ENCODE measurements at places on chromosomes 2 and 18.

DNA sequence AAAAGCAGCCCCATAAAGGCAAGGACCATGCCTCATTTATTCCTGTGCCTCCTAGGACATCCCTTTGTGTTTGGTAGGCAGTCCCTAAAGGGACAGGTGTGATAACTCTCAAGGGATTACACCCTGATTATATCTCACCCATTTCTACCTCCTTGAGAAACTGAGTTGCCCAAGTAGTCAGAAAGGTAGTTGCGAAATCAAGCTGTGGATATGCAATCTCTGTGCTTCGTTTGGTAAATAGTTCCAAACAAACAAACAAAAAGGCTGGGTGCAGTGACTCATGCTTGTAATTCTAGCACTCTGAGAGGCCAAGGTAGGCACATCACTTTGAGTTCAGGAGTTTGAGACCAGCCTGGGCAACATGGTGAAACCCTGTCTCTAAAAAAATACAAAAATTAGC, 100.2 kb upstream of the ARL5A start:
- no peak for DNase-seq

DNA sequence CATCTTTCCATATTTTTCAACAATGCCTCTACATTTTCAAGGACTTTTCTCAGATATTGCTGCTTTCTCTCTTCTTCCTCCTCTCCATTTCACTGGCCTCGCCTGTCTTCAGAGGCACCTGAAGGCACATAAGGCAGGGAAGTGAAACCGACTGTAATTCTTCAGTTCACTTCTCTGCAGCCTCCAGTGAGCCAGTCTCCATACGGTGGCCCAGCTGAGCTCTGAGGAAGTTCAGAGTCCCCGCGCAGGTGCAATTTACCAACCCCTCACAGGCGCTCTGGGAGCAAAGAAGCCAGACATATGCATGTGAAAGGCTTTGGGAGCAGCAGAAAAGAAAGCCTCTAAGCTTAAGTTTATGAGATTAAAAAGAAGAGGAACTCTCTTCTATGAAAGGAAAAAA, 12.4 kb downstream of the KLHL14 start:
- DNase-seq: no peak

- no peak for DNase-seq
Observed at GRCh38 chr2:238339395-238339780, 19.1 kb downstream of the TRAF3IP1 start.

GRCh38 chr2:96969321-96969720, 17.1 kb downstream of the FAM178B start:
- DNase-seq: no peak

- no peak for DNase-seq
Observed at GRCh38 chr2:19363474-19363778, 5.0 kb upstream of the OSR1 start.

DNA sequence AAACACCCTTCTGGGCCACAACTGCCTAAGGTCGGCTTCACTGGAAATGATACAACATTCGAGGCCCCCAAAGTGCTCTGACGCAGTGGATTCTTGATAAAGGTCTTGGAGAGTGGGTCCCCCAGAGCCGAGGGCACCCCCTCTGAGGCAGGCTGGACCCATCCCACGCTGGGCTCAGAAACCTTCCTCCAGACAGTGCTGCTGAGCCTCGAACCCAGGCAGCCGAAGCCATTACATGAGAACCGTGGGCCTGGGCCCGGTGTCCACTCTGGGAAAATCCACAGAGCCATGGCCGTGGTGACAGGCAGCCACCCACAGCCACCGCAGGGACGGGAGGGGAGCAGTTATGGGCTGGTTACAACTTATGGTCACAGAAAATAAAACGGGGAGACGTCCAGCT, 81.4 kb upstream of the ID2 start:
- no peak for DNase-seq

GRCh38 chr2:15982285-15983044, 42.1 kb downstream of the MYCN start:
- DNase-seq: no peak

- DNase-seq: no peak
Observed at GRCh38 chr18:2540575-2540974, 30.7 kb downstream of the METTL4 start.

- no peak for DNase-seq
Observed at GRCh38 chr18:21672521-21673267, 31.9 kb downstream of the ABHD3 start.

GRCh38 chr2:150856596-150857281, 369.3 kb upstream of the RND3 start:
- no peak for DNase-seq

DNA sequence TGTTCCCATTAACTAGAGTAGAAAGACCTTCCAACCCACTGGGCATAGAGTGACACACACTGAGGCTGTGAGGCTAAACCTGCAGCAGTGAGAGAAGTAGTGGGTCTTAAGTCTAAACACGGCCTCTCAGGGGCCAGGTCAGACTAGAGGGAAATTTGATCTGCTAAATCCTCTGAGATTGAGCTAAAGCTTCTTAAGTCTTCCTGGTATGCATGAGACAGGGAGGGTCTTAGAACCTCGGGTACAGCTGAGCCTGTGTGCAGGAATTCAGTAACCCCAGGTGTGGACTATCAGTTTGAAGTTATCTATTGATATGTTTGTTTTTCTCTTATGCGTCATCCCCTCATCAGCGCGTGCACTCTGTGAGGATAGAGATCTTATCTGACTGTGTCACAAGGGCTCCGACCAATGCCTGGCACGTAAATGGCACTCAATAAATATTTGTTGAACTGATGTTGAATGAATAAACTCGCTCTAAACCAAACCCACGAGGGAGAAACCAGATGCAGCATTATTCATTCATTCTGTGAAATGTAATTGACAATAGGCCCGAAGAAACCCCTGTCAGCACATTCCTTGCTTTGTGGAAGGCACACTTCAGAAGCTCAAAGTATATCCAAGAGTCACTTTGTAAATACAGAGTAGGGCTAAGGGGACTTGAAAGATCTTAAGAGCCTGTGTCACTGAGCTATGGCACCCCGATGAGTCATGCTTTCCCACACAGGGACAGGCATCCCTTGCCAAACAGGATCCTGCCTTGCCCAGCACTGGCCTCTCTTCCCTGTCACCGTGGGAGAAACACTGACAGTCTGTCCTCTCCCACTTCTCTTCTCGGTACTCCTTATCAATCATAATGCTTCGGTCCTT, 21.7 kb upstream of the RAB10 start:
- no peak for DNase-seq

DNA sequence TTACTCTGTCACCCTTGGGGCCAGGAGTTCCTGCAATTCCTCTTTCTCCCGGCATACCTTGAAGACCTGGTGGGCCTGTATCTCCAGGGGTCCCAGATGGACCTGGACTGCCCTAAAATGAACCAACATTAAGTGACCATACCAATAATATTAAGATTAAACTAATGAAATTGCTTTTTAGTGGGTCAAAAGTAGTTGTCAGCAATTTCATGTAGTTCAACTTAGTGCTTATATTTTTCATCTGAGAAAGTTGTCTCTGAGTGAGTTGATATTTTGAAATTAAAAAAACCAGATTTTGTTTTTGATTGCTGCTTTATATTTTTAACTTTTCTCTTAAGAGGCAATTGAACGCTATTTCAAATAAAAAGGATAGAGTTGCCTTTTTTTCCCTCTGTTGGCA, 83.1 kb downstream of the COL3A1 start:
- no peak for DNase-seq

DNA sequence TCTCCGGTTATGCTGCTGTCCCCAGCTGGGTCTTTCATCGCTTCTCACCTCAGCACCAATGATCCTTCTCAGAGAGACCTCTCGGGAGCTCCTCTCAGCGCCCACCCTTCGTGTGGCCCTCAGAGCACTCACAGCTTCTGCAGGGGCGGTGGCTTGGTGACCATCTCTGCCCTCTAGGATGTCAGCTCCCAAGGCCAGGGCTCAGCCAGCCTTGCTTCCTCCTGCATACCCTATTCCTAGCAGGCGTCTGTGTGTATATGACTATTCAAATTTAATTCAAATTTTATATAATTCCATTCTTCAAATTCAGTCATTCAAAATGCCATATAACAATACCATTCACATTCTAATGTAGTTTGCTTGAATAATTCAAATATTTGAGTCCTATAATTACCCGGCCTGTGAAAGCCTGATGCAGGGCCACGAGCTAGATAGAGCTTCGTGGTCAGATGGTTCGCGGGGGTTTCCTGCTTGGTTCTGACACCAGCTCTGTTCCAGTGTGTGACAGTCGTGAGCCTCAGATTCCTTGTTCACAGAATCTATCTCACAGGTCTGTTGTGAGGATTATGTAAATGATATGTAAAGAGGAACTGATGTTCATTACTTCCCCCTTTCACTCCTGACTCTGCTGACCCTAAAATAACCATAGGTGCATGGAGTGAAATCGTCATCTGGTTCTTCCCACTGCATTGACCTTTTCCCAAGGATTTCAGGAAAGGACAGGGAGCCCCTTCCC, 94.0 kb upstream of the CNGA3 start:
- DNase-seq: no peak

DNA sequence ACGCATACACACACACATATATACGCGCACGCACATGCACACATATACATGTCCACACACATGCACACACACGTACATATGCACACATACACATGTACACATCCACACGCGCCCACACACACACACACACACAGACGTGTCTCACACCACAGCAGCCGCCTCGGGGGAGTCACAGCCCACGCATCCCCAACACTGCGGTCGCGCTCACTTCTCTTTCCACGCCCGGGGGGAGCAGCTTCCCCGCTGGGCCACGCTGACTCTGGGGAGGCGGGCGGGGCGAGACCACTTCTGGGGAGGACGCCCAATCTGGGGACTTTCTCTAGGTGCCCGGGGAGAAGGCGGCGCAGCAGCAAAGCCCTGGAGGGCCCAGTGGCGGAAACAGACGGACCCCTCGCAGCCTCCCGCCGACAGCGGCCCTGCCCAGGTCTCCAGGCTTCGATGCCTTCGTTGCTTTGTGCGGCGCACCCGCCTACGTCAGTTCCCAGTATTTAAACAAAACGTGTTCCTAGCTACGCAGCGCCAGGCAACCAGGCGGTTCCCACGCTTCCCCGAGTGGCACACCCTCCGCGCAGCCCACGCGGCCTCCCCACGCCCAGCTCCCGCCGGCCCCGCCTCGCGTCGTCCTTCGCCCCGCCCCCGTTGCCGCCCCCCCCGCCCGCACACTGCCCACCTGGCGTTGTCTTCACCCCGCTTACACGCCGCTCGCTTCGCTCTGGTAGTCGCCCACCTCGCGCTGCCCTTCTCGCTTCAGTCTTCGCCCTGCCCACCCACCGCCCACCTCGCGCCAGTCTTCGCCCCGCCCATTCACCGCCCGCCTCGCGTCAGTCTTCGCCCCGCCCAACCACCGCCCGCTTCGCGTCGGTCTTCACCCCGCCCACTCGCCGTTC, 810 bp upstream of the RBFA start:
- DNase-seq: peak; percentile 80

- no peak for DNase-seq
Observed at GRCh38 chr2:120294008-120294340, 41.3 kb downstream of the RALB start.

GRCh38 chr2:25368660-25369059, 26.9 kb upstream of the DNMT3A start:
- DNase-seq: no peak

GRCh38 chr2:47602996-47603395, 179.9 kb upstream of the MSH6 start:
- no peak for DNase-seq

- no peak for DNase-seq
Observed at GRCh38 chr2:158502974-158503373, 46.2 kb downstream of the PKP4 start.

DNA sequence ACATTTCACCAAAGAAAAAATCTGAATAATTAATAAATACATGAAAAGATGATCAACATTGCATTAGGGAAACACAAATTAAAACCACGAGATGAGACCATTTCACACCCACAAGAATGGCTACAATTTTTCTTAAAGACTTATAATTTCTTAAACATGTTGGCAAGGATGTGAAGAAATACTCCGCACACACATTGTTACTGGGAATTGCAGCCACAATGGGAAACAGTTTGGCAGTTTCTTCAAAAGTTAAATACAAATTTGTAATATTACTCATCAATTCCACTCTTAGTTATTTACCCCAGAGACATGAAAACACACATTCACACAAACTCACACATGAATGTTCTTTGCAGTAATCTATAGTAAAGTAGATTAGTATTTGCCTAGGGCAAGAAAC, 363.3 kb upstream of the SMIM21 start:
- DNase-seq: no peak

GRCh38 chr2:172215172-172215935, 112.7 kb upstream of the DLX2 start:
- no peak for DNase-seq

GRCh38 chr18:52325997-52326396, 14.0 kb upstream of the DCC start:
- no peak for DNase-seq

DNA sequence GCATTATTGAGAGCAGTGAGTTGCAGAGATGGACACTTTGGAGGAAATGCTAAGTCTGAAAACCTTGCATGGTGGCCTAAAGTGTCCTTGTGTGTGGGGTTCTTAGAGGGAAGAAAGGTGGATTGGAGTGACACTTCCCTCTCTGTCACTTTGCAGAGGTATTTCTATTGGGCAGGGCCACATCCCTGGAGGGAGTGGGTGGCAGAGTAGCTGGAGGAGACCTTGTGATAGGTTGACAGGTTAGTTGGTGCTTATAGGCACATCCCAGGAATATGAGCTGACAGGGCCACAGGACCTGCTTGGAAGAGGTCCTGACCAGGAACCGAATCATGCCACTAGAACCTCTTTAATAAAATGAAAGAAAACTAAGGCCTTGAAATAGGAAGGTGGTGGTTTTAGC, 972 bp upstream of the IGFBP5 start:
- DNase-seq: no peak

GRCh38 chr18:21841570-21841969, 101.0 kb downstream of the MIB1 start:
- no peak for DNase-seq

- DNase-seq: no peak
Observed at GRCh38 chr2:22694856-22695255, 690.1 kb upstream of the KLHL29 start.

- DNase-seq: peak; percentile 16
Observed at GRCh38 chr18:48007955-48008701, 77.7 kb upstream of the SMAD2 start.

DNA sequence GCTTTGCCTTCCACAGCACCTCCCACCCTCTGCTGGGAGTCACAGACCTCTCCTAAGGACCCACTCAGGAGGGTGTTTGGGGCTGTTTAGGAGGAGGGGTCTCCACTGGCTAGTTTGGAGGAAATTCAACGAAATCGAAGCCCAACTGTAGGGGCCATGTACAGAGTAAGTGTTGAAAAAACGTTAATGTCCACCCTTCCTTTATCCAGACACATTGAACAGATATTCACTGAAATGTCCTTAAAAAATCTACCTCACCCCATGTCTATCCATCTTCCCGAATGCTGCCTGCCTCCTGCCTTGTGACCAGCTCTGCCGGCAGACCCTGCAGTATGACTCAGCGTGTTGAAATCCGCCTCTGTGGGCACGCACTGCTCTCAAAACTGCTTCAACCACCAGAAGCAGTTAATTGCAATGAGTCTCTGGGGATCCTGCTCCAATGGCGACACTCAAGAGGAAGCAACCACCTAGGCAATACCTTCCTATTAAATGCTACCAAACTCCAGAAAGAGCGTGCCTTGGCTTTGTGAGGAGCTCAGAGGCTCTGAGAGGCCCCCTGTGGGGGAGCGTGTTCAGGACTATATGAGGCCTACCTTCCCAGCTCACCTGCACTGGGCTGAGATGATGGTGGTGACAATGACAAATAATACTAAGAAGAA, 61.4 kb upstream of the RTN4 start:
- DNase-seq: no peak
